ENCODE measurements at places on chromosomes 7 and 10. TPM values are rescaled to one million over a fixed set of nuclear protein-coding genes. Genes with fewer than 3 reads are reported as not detected.
A peak's percentile ranks its signal among the peaks of the same experiment; 100 is the strongest.

Gene HOXA2
- not detected for total RNA-seq

Gene DPP6
- 5.1 TPM for total RNA-seq

DNA sequence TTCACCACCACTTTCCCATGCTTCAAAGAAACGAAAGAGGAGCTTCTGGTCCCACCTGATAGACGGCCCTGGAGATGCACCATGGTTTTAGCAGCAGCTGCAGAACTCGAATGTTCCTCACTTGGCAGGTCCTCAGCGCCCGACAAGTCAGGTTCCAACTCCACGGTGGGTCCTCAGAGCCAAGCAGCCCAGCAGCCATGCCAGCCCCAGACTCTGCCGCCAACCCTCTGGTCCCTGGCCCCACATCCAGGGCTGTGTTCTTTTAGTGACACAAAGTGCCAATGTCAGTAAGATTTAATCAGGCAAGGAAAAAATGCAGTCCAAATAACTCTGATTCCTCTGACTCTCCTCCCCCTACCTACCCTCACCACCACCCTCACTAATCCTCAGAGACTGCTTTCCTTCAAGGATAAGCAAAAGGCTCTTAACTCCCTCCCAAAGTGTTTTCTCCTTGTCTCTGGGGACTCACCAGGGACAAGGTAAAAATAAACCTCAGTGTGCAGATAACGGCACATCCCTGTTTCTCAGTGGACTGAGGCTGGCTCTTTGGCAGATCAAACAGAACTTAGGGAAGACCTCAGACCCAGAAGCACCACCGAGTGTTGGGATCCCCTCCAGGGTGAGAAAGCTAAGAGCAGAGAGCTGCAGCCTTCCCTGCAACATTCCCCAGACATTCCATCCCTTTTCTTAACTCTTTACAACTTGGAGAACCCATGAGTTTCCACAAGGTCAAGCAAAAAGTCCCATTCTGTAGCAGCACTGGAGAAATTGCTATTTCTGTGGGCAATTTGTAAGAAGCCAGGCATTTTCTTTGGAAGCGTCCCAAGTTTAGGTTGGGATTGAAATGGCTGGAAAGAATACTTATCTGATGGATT is 358.9 kb downstream of the FRMD4A start:
- no peak for DNase-seq

Gene ZNF117
- total RNA-seq, result 20.4 TPM

Gene VIPR2
- 9.6 TPM for total RNA-seq

GRCh38 chr10:118216020-118216419 is 126.1 kb downstream of the FAM204A start:
- no peak for DNase-seq

DNA sequence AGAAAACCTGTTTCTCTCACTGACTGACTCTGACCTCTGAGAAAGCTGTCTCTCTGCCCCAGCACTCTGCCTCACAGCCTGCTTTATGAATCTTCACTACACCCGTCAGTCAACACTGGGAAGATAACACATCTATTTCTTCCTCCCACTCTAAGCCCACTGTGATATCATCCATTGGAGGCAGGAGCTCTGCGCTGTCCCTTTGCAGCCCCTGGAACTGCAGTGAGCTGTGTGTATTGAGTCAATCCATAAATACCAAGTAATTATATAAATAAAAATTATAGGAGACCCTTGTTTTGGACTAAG is 17.2 kb upstream of the FXYD4 start:
- DNase-seq, result no peak

DNA sequence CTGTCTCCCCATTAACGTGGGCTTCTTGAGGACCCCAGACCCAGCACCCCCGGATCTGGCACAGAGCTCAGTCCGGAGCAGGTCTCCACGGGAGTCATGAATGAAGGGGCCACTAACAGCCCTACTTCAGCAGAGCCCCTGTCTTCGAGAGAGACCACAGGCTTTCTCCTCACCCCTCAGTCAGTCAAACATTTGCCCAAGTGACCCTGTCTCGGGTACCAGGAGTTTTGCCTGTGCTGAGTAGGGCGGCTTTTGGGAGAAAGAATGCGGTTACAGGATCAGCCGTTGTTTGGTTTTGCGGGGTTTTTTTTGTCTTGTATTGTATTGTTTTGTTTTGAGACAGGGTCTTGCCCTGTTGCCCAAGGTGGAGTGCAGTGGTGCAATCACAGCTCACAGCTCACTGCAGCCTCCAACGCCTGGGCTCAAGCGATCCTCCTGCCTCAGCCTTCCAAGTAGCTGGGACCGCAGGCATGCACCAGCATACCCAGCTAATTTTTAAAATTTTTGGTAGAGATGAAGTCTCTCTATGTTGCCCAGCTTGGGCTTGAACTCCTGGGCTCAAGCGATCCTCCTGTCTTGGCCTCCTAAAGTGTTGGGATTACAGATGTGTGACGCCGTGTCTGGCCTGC is 16.5 kb downstream of the ADAP1 start:
- DNase-seq, result no peak

- DNase-seq, result peak; percentile 60
Observed at GRCh38 chr7:37901890-37902524, 14.6 kb downstream of the SFRP4 start.

Gene CYP26A1
- total RNA-seq, result 1.9 TPM

GRCh38 chr10:4607681-4608080 is 218.3 kb upstream of the AKR1E2 start:
- DNase-seq, result no peak

Gene PAX2
- not detected for total RNA-seq

All from tongue (tissue), 3 donors.